NCI-H1694 treated with DMSO at 0.1 percent for 48 hours (cell line): ENCODE measurements at places on chromosomes 6 and 20.

DNA sequence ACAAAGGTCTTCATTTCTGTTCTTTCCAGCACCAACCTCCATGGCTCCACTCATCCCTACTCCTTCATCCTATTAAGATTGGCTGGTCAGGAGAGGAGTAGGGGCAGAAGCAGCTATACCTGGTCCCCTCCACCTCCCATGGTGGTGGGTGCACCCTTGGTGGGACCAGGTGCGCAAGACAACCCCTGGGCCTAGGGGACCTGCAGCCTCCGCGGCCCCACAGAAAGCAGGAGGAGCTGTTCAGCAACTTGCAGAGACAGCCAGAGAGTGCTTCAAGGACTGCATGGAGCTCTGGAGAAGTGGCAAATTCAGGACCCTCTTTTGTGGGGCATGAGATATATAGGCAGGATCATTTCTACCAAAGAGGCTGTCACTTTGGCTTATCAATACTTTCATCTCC lies 9.8 kb downstream of the ULBP2 start:
- no peak for DNase-seq

GRCh38 chr6:106380407-106380806 lies 19.9 kb downstream of the CRYBG1 start:
- DNase-seq, result no peak

DNA sequence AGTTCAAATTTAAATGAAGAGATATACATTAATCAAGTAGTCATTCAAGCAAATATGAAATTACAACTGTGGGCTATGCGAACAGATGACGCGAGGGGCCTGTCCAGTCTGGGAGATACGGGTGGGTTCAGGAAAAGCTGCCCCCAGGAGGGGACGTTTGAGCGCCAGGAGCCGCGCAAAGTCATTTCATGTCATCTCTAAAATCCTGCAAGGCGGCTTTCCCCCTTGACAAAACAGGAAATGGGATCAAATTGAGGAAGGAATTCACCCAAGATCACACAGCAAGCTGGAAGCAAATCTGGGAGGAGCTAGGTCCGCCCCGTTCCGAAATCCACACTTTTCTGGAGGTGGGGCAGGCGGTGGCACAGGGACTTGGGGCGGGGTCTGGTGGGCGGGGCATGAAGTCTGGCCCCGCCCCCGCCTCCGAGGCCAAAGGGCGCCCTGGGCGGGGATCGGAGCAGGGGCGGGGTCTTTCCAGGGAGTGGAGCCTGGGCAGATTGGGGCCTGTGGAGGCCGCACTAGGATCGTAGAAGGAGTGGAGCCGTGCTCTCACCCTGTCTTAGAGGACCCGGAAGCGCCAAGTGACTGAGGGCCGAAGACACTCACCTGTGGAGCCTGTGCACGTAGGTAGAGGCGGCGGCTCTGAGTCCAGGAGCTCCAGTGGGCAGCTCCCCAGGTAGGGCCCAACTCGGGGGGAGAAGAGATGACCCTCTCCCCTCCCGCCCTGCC lies at the start of gene LPIN3:
LPIN3 (plus strand) TSS at position 495 of the 729 bp plus-strand sequence. CDS start 4,983 bp downstream, outside the sequence.
- no peak for DNase-seq

GRCh38 chr6:121616406-121616805 lies 181.0 kb downstream of the GJA1 start:
- no peak for DNase-seq

- DNase-seq, result no peak
These were observed 29.8 kb upstream of the RHAG start for GRCh38 chr6:49666480-49666879.

DNA sequence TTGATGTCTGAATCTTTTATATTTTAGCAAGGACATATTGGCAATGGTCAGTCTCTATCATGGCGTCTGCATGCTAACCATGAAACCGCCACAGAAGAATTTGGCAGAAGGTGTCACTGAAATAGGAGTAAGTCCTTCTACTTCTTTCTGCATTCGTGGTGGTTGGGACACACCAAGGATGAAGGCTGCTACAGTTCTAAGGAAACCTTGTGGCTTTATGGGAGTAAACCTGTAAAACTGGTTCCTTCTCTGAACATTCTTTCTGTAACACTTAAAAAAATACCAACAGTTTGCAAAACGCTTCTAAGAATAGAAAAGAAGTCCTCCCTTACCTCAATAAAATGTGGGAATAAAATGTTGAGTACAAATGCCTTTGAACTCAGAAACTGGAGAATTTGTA lies 195.3 kb downstream of the SLC24A3 start:
- no peak for DNase-seq
